Activated CD8-positive, alpha-beta memory T cell treated with anti-CD3 and anti-CD28 coated beads, Interleukin-2, amount 10 ng/mL, durations not matched to agents 7 days and 5 days (primary cell): ENCODE measurements at places on chromosomes 12 and 14. TPM values are rescaled to one million over a fixed set of nuclear protein-coding genes. Genes with fewer than 3 reads are reported as not detected.
A peak's percentile ranks its signal among the peaks of the same experiment; 100 is the strongest.

GRCh38 chr14:90062127-90062794, 467 bp downstream of the KCNK13 start:
- peak overlapping the region; percentile 47 for H3K4me3 ChIP-seq
- DNase-seq, result no peak
- peaks cover 24% of the 10 kb centered on the region for H3K4me1 ChIP-seq
- no peak overlapping the region for H3K27ac ChIP-seq
- no peaks in the 10 kb centered on the region for H3K36me3 ChIP-seq
- peaks cover 67% of the 10 kb centered on the region for H3K27me3 ChIP-seq

- peaks cover 10% of the 10 kb centered on the region for H3K4me1 ChIP-seq
- no peak overlapping the region for H3K4me3 ChIP-seq
- H3K36me3 ChIP-seq, result no peaks in the 10 kb centered on the region
Measured at GRCh38 chr14:58633831-58634230, 3.9 kb upstream of the DACT1 start.

GRCh38 chr12:115920395-115921183, 356.9 kb downstream of the MED13L start:
- peaks cover 1% of the 10 kb centered on the region for H3K4me1 ChIP-seq
- peaks cover 55% of the 10 kb centered on the region for H3K27me3 ChIP-seq
- H3K4me3 ChIP-seq, result no peak overlapping the region
- no peak for DNase-seq
- peaks cover 1% of the 10 kb centered on the region for H3K36me3 ChIP-seq

BMP4 gene
- total RNA-seq, result 0.47 TPM

TEX52 gene
- total RNA-seq, result not detected

SLC7A8 gene
- 0.54 TPM for total RNA-seq
